Mucosa of descending colon (tissue), 3 donors: ENCODE measurements at places on chromosomes 2 and 18. TPM values are rescaled to one million over a fixed set of nuclear protein-coding genes. Genes with fewer than 3 reads are reported as not detected.

NFU1 gene
- total RNA-seq = 47.2 TPM

TRMT61B gene
- total RNA-seq = 12.4 TPM

SLC19A3 gene
- 21.6 TPM for total RNA-seq

KLHL29 gene
- total RNA-seq = 13.0 TPM

LOXHD1 gene
- not detected for total RNA-seq

SERPINB3 gene
- not detected for total RNA-seq

EMX1 gene
- 0.96 TPM for total RNA-seq

ZBTB14 gene
- total RNA-seq = 9.1 TPM

SERPINB13 gene
- total RNA-seq = not detected

NRP2 gene
- total RNA-seq = 19.2 TPM

HIBCH gene
- 46.5 TPM for total RNA-seq

LHCGR gene
- total RNA-seq = not detected

CDKL4 gene
- not detected for total RNA-seq

AMER3 gene
- 0.52 TPM for total RNA-seq

GYPC gene
- 14.3 TPM for total RNA-seq

MEIS1 gene
- total RNA-seq = 33.4 TPM

MAP4K4 gene
- total RNA-seq = 26.4 TPM

ASB18 gene
- total RNA-seq = not detected

GKN1 gene
- total RNA-seq = not detected

MTA3 gene
- 52.8 TPM for total RNA-seq

IL18R1 gene
- 3.9 TPM for total RNA-seq

REG3G gene
- not detected for total RNA-seq

IL36B gene
- total RNA-seq = not detected

CCDC85A gene
- total RNA-seq = 0.49 TPM

KCNS3 gene
- total RNA-seq = 4.9 TPM
